Effector memory CD8-positive, alpha-beta T cell (primary cell): ENCODE measurements at places on chromosomes 7 and 10.

DNA sequence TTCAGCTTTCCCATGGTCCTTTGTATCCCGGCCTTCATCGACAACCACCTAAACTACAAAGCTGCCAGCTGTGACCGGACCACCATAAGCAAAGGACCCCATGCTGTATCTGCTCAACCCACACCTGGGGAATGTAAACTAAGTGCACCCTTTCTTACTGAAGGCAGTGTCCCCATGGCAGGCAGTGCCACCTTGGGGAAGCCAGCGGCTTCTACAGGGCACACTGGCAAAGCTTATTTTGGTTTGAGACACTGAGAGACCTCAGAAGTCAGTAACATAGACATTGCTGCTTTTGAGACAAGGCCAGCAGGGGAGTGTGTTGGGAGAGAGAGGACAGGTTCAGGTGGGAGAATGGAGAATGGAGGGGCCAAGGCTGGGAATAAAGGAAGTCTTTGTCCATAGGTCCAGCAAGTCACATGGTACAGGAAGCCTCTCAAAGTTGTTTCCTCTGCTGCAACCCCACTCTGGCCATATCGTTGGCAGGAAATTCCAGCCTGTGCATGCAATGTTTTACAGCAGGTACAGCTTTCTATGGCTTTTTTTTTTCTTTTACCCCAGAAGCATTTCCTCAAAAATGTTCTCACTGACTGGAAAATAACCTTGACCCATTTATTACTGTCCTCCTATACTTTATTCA is 85.9 kb upstream of the NPVF start:
- no peak for DNase-seq

DNA sequence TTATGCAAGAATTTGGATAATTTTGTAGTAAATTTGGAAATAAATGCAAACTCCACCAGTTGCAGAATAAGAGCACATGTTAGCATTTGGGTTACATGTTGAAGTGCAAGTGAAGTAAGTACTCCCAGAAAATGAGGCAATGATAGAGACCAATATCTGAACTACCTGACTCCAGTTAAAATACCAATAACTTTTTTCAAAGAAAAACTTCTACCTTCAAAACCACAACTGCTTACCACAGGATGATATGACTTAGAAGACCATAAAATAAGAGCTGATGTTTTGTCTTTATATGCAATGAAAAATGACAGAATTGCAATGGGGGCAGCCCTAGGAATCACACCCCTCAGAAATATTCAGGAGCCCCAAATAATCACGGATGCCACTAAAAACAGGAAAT is 561.6 kb upstream of the TEX47 start:
- no peak for DNase-seq

DNA sequence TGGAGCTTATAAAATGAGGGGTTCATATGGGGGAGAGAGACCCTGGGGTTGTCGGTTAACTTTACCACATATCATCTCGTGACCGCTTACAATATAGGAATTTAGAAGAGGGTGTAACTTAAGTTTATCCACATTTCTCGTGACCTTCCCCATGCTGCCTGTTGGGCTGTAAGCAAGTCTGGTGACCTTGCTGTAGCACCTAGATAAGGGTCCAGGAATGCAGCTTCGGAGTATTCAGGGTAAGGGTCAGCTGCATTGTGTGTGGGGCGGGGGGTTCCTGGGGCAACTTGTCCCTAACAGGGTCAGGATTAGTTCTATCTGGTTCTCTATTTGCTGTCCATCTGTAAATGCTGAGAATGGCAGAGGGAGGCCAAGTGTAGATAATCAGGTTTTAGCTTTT is 1.3 kb upstream of the CHST3 start:
- DNase-seq, result no peak

- DNase-seq, result no peak
Measured at GRCh38 chr10:93468461-93469213, 13.5 kb downstream of the MYOF start.

DNA sequence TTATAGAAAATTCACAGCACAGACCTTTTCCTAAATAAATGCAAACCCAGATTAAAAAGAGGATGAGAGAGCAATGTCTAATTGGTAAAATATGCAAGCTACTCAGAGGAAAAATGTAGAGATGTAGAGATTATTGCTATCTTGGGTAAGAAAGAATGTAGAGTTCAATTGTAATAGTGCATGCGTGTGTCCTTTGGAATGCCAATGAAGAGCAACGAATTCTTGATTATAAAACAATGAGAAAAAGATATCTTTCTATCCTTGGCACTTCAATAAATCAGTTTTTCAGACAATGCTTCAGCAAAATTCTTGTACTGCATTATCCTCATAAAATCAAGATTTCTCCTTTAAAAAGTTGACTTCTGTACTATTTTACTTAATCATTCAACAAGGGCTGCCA is 50.9 kb downstream of the SEMA3D start:
- no peak for DNase-seq

GRCh38 chr7:73742338-73742752 is 3.7 kb upstream of the ABHD11 start:
- no peak for DNase-seq

GRCh38 chr10:27561334-27561733 is 57.2 kb downstream of the RAB18 start:
- DNase-seq, result no peak

DNA sequence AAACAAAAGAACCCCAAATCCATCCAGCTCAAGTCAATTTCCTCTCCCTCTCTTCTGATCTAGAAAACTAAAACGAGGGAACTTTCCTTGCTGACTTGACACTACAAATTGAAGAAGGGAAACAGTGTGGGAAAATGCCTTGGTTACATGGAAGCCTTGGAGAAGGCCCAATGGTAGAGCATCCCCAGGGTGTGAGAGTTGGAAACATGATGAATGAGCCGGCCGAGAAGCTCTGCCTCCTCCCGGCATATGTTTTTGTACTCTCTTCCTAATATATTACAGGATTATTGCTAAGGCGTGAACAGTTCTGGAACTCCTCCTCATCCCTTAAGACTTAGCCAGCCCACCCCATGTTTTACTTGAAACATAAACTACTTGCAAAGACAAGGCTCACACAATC is 618.2 kb upstream of the MGMT start:
- DNase-seq, result no peak

GRCh38 chr10:5550250-5550545 is 25.4 kb downstream of the CALML3 start:
- no peak for DNase-seq

DNA sequence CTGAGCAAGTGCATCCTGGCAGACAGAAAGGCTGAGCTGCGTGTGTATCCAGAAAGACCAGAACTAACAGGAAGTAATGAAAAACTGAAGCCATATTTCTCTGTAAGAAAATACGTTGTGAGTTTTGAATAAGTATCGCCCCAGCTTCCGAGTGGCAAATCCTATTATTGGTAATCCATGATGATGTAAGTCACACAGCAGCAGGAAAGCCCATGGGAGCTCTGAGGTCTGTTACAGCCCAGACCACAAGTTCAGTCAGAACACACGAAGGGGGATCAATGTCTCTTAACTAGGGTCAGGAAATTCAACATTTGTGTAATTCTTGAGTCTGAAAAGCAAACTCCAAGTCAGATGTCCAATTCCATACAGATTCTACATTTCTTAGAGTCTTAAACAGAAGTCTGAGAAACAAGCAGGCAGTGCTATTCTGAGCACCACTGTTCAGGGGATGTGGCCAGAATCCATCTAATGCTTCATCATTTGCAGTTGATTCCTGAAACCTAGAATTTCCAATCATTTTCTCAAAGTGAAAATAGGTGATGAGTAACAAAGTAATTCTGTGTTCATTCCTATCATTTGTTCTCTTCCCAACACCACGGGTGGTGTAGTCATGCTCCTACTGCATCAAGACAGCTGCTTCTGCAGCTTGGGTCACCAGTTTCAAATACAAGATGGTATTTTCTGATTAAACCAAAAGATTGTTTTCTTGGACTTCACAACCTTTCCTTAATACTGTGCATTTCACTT is at the start of gene LRIT2:
LRIT2 (minus strand) TSS at position 118 of the 747 bp plus-strand sequence; CDS start at position 94, 24 bp downstream.
- no peak for DNase-seq

- no peak for DNase-seq
Measured at GRCh38 chr7:7761340-7761973, 43.0 kb upstream of the RPA3 start.

- no peak for DNase-seq
Measured at GRCh38 chr7:139673762-139674161, 104.0 kb downstream of the HIPK2 start.

DNA sequence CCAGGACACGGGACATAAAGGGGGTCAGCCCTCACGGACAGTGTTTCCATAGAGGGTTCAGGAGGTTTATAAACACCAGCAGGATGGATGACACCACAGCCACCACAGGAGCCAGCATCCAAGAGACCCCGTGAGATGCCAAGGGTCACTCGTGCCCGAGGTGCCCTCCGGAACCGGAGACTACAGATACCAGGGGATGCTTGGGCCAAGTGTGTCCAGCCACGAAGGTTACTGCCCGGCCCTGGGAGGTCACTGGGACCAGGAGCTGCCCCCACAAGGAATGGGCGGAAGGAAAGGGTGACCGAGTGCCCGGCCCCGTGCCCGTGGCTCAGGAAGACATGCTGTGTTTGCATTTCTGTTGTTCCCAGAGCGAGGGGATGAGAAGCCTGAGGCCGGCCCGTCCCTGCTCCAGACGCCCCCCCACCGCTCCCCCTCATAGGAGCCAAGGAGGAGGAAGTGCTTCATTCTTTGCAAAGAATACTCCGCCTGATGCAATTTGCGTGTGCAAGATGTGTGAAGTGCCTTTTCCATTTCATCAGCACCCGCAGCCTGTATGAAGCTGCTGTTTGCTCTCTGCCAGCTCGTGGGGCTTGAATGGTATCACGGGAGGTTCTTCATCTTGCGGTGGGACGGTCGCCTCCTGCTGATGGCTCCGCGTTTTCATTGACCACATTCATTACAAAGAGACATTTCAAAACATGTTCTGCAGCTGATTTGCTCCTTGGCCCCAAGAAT is 176.4 kb downstream of the ELFN1 start:
- DNase-seq, result no peak

GRCh38 chr7:43856996-43857395 is 12.3 kb downstream of the MRPS24 start:
- no peak for DNase-seq

DNA sequence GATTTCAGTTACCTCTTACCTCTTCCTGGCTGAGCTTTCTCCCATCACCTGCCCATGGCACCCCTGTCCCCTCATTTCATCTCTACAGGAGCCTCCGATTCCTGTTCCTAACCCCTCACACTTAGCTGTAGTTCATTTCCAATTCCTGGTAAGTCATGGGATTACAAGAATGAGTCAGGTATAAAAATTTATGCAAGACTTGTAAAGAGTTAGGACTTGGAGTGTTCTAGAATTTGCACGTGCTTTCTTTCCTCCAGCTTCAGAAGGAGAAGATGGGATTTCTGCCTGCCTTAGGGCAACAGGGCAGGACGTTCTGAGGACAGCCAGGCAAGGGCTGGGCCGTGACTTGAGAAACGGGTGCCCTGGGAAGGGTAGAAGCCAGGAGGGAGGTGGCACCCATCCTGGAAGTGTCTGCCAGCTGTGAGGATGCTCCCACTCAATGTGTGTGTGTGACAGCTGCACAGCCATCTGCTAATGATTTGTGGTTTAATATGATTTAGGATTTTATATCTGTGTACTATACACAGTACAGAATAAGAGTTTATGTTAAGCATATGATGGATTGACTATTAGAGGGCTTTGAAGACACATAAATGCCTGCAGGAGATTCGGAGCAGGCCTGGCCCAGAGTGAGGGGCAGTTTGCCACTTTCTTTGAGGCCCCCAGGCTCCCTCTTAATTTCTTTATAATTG is 81.5 kb upstream of the VIPR2 start:
- DNase-seq, result no peak

DNA sequence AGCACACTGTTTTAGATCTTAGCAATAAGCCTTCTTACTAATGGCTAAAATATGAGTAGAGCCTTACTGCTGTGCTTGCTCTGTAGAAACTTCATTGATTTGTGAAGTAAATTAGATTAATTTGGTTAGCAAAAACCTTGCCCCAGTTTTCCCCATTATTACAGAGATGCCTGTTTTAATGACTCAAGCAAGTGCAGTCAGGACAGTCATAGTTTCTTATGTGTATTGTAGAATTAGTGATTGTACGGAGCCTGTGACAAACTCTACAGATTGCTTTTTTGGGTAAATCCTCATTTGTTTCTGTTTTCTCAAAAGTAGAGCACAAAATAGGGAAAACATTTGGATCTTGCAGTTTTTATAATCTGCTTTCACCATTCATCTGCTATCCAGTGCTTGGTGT is 7.0 kb downstream of the TAX1BP1 start:
- DNase-seq, result no peak

DNA sequence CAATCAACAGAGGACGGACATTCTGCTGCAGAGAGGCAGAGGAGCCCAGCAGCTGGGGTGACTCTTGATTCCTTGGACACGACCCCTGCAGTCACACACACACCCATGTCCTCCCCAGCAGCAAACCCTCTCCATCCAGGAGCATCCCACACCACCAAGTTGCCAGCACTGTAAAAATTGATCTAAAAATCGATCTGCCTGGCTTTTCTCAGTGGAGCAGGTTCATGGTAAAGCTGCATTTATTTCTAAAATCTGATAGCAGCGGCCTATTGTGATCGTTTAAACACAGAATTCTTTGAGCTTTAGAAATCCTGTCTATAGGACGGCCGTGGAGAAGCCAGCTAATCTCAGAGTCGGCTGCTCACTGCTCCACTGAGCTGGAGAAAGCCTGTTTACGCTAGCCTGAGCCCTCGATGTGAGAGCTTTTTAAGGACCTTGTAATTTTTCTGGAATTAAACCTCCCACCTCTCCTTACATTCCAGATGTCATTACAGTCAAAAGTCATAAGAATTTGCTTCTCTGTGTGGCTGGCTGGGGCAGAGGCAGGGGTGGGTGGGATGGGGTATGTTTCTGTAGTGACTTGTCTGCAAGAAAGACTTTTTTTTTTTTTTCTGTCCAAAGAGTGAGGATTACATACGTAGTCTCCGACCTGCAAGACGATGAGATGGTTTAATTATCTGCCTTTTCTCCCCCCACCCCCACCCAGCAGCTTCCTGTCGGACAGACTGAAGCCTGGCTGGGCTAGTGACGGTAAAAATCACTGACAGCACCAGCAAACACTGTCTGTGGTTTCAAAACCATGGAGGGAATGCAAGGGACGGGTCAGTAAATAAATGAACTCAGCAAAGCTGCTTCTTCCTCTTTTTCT is 31.6 kb downstream of the TRIM8 start:
- no peak for DNase-seq
